Activated naive CD8-positive, alpha-beta T cell treated with anti-CD3 and anti-CD28 coated beads, Interleukin-2, amount 50 U/mL, for 24 hours (primary cell): ENCODE measurements at places on chromosomes 1 and 21.

DNA sequence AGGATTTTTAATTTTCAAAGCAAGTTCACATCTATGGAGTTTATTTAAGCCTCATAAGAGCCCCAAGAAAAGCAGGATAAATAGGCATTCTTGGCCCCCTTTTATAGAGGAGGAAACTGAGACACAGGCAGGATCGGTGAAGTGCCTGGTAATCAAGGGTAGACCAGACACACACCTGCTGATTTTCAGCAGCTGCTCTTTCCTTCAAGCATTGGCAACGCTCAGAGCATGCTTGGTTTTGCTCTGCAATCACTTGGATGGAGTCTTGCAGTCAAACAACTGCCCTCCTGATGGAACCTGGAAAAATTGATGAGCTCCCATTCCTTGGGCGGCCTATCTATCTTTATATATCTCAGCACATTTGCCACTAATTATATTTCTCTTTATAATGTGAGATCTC, 478.9 kb upstream of the CAMK1G start:
- no peak for DNase-seq

GRCh38 chr1:92538048-92538412, 51.3 kb upstream of the GFI1 start:
- DNase-seq = no peak

- no peak for DNase-seq
These were observed 114.1 kb downstream of the TNR start for GRCh38 chr1:175629318-175629694.

DNA sequence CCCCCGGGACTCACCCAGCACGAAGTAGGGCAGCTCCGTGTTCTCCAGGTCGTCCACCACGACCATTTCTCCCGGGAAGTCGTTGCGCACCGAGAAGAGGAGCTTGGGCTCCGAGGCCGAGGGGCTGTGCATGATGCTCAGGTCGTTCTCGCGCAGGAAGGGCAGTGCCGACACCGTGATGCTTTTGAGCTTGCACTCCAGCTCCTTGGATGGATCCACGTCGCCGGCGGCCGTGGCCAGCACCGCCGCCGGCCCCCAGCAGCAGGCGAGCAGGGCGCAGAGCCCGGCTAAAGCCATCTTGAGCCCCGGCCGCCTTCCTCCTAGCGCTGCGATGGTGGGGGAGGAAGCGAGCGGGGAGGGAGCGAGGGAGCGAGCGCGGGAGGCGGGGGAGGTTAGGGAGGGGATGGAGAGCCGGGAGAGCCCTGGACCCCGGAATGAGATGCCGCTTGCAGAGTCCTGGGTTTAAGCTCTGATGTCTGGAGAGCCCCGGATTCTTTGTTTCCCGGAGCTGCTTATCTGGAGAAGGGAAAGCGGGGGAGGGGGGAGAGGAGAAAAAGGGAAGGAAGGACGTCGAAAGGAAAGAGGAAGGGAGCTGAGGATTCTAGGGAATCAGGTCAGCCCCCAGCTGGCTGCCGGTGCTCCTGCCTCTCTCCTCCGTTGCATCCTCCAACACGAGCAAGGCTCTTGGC, at the start of gene ASTN1:
Gene ASTN1 (minus strand): TSS at position 333 of the 689 bp plus-strand sequence. CDS start 36 bp downstream, at position 297.
- no peak for DNase-seq

GRCh38 chr1:151568626-151569088, 28.5 kb downstream of the TUFT1 start:
- DNase-seq = no peak

DNA sequence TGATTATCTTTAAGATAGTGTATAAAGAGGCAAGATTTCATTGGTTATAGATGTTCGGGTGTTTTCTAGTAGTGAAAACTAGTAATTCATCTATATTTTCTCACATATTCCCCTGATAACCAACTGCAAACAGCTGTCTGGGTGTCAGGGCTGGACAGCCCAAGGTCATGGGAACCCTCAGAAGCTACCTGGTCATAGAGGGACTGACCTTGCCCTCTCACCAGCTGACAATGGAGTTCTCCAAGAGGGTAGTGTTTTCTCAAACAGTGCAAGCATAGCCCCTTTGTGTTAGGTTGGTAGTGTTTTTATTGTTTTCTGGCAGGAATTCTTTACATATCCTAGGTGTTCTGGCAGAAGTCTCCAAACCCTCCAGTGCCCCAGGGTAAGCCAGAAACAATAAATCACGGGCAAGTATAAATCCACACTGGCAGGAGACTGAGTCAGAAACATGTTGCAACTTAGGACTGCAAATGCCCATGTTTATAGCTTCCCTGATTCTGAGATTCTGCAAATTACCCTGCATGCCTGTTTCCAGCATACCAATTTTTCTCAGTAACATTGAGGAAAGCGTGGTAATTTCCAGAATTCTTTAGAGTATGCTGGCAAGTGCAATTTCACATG, 82.8 kb upstream of the ATP1A1 start:
- DNase-seq = no peak

- no peak for DNase-seq
These were observed 20.4 kb downstream of the USP33 start for GRCh38 chr1:77739235-77739634.

- no peak for DNase-seq
These were observed 23.5 kb downstream of the COP1 start for GRCh38 chr1:176183618-176184017.

GRCh38 chr1:31581821-31582810, 5.8 kb downstream of the TINAGL1 start:
- DNase-seq = no peak

- no peak for DNase-seq
These were observed 229.5 kb downstream of the TOMM20 start for GRCh38 chr1:234899041-234899729.
